ENCODE measurements at places on chromosomes 3 and 15. TPM values are rescaled to one million over a fixed set of nuclear protein-coding genes. Genes with fewer than 3 reads are reported as not detected.

LRRC2 gene
- total RNA-seq, result not detected

MRPS22 gene
- 59.7 TPM for total RNA-seq

POC1A gene
- 23.2 TPM for total RNA-seq

LRRC31 gene
- total RNA-seq, result not detected

SPINT1 gene
- total RNA-seq, result 12.9 TPM

GRCh38 chr15:55587321-55588069 is 650 bp downstream of the PYGO1 start:
- peak; percentile 62 for DNase-seq
- peaks cover 2% of the 10 kb centered on the region for H3K4me1 ChIP-seq
- H3K36me3 ChIP-seq, result no peaks in the 10 kb centered on the region

DNA sequence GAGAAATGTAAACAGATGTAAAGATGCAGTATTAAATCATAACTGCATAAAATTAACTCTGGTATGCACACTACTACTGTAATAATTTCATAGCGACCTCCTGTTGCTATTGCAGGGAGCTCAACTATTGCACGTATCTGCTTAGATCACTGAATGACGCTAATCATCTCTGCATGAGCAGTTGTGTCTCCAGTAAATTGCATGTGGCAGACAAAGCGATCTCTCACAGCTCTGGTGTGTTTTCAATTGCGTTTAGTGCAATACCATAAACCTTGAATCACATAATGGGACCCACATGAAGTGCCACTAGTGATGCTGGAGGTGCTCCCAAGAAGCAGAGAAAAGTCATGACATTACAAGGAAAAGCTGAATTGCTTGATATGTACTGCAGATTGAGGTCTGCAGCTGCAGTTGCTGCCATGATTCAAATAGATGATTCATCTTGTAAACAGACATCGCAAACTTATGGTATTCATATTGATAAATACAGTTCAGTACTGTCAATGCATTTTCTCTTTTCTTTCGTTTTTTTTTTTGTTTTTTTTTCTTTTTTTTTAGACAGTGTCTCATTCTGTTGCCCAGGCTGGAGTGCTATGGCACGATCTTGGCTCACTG is 30.2 kb upstream of the LCTL start:
- H3K4me3 ChIP-seq, result no peak overlapping the region
- H3K27ac ChIP-seq, result no peak overlapping the region
- H3K36me3 ChIP-seq, result no peaks in the 10 kb centered on the region
- DNase-seq, result no peak
- H3K27me3 ChIP-seq, result peaks cover 10% of the 10 kb centered on the region
- peaks cover 8% of the 10 kb centered on the region for H3K4me1 ChIP-seq

DNA sequence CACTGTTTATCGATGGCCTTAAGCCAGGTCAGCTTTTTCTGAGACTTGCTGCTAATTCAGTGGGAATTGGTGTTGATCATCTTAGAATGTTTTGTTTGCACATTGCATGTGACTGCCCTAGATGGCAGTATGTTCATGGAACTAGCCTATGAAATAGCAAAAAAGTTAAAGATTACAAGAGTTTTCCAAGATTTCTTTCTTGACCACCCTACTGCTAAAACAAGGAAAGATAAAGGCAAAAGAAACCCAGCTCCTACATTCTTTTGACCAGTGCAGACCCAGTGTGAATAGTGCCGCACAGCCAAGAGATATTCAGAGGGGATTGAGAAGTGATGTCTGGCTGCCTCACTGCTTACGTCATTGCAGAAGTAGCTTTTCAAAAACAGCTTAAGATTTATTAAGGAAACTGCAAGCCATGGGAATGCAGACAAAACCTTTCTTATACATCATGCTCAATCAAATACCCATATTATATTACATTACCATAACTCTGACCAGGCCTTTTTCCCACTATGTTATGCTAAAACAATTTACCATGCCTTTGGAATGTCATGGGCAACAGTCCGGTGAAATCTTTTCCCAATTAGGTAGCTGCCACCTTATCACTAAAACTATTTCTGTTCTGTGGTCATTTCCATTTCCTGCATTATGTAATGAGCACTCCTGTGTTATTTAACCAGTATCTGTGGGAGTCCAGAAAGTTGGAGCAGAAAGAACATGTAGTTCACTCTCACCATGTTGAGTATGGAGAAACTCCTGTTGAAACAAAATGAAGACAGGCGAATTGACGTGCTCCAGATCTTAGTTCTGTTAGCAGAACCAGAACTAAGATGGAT is 6.0 kb downstream of the PHLDB2 start:
- no peak overlapping the region for H3K4me3 ChIP-seq
- peaks cover 13% of the 10 kb centered on the region for H3K4me1 ChIP-seq
- no peak overlapping the region for H3K27ac ChIP-seq
- peaks cover 49% of the 10 kb centered on the region for H3K27me3 ChIP-seq
- no peak for DNase-seq

DNA sequence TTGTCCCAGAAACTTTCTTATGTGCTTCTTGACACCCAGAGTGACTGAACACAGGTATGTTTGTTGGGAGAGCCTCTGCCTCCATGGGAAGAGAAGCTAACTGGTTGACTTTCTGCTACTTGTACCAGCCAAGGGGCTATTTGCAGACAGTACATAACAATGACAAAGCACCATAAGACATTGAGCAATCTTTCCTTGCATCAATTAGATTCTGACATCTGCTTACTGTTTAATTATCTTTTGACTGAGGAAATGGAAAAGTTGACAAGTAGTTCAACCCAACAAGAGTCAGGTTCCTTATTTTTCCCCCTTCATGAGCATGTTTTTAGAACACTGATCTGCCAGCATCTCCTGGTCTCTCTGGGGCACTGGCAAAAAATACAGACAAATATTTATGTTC is 157.7 kb downstream of the RPLP1 start:
- no peaks in the 10 kb centered on the region for H3K36me3 ChIP-seq
- H3K4me3 ChIP-seq, result no peak overlapping the region
- peaks cover 14% of the 10 kb centered on the region for H3K4me1 ChIP-seq
- DNase-seq, result no peak
- H3K27ac ChIP-seq, result peak overlapping the region; percentile 3

GRCh38 chr15:48896869-48897814 is 19.2 kb downstream of the EID1 start:
- H3K4me1 ChIP-seq, result peaks cover 22% of the 10 kb centered on the region
- no peak for DNase-seq
- H3K27me3 ChIP-seq, result peaks cover 4% of the 10 kb centered on the region
- peak overlapping the region; percentile 33 for H3K4me3 ChIP-seq
- peak overlapping the region; percentile 76 for H3K27ac ChIP-seq

- no peak overlapping the region for H3K27ac ChIP-seq
- H3K27me3 ChIP-seq, result no peaks in the 10 kb centered on the region
- H3K4me1 ChIP-seq, result no peaks in the 10 kb centered on the region
- H3K36me3 ChIP-seq, result no peaks in the 10 kb centered on the region
- H3K4me3 ChIP-seq, result no peak overlapping the region
Measured at GRCh38 chr15:97200161-97200560, 760.3 kb upstream of the ARRDC4 start.

GRCh38 chr15:38041576-38041975 is 107.1 kb downstream of the TMCO5A start:
- no peaks in the 10 kb centered on the region for H3K36me3 ChIP-seq
- peaks cover 2% of the 10 kb centered on the region for H3K27me3 ChIP-seq
- H3K27ac ChIP-seq, result no peak overlapping the region

DNA sequence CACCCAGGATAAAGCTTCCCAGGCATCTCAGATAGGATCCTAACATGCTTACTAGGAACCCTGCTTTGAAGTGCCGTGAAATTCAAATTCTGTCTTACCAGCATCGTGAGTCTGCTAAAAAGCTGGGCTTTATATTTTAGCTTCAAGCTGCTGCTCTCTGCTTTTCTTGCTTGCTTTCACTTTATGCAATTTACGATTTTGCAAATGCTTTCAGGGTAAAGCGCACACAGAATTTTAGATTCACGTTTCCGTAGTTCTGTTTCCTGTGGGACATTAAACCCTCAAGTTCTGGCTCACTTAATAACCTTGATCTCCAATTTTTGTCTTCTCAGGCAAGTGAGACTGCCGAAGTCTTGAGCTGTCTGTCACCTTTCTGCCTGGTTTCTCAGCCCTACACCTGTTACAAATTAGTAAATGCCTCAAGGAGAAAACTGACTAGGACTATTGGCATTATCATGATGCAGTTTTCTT is 170.5 kb upstream of the TGFBR2 start:
- H3K27ac ChIP-seq, result no peak overlapping the region
- H3K4me1 ChIP-seq, result peaks cover 8% of the 10 kb centered on the region
- no peaks in the 10 kb centered on the region for H3K27me3 ChIP-seq
- peak; percentile 64 for DNase-seq
- no peaks in the 10 kb centered on the region for H3K36me3 ChIP-seq

DNA sequence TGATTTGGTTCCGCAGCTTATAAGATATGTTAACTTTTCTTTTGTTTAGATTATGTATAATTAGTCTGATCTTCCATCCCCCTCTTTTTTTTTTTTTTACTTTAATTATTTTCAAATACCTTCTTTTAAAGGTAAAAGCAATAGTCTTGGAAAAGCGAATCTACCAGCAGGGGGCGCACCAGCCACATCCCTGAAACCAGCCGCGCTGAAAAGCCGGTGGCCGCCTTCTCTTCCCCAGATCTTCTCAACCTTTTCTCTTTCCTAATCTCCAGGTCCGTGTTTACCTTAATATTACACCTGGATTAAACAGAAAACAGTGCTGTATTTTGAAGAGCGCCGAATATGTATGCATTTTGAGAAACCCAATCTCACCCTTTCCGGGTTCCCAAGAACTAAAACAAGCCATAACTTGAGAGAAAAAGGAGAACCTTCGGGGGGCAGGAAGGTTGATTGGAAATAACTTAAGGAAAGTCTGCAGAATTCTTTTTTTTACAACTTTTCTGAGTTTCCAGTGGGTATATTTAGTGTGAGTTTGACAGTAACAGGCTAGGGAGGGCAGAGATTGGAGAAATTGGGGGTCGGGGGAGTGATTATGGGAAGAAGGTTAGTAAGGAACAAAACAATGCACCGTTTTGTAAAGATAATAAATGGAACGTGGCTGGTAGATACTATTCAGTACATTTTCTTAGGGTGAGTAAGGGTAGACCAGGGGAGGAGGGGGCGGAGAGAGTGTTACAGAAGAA is 2.0 kb upstream of the SOX2 start:
- peaks cover 7% of the 10 kb centered on the region for H3K4me1 ChIP-seq
- no peaks in the 10 kb centered on the region for H3K36me3 ChIP-seq
- peak overlapping the region; percentile 72 for H3K27ac ChIP-seq
- peak overlapping the region; percentile 27 for H3K4me3 ChIP-seq
- DNase-seq, result peak; percentile 89

DNA sequence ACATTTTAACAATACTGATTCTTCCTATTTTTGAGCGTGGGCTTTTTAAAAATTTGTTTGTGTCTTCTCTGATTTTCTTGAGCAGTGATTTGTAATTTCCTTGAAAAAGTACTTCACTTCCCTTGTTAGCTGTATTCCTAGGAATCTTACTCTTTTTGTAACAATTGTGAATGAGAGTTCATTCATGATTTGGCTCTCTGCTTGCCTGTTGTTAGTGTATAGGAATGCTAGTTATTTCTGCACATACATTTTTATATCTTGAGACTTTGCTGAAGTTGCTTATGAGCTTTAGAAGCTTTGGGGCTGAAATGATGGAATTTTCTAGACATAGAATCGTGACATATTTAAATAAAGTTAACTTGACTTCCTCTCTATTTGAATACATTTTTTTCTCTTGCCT is 582.8 kb upstream of the BCHE start:
- no peak overlapping the region for H3K27ac ChIP-seq
- no peak overlapping the region for H3K4me3 ChIP-seq
- no peaks in the 10 kb centered on the region for H3K4me1 ChIP-seq

- H3K4me3 ChIP-seq, result no peak overlapping the region
- peaks cover 8% of the 10 kb centered on the region for H3K27me3 ChIP-seq
- no peak overlapping the region for H3K27ac ChIP-seq
- no peaks in the 10 kb centered on the region for H3K36me3 ChIP-seq
- H3K4me1 ChIP-seq, result no peaks in the 10 kb centered on the region
Measured at GRCh38 chr15:33612721-33613304, 302.0 kb downstream of the RYR3 start.

DNA sequence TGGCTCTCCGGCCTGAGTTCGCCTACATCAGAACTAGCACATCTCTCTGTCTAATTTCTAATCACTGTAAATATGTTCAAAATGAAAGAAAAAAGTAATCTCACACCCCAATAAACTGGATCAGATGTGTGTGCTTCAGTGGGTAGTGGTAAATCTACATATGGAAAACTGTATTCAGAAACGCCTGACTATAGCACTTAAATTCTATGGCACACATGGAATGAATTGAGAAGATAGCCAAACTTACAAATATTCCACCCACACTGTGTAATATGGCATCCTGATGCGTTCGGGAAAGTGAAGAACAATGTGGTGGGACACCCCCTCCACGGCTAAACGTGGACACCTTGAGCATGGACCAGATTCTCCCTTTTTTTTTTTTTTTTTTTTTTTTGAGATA is 40.6 kb upstream of the BOC start:
- H3K4me1 ChIP-seq, result no peaks in the 10 kb centered on the region
- no peak overlapping the region for H3K4me3 ChIP-seq
- no peaks in the 10 kb centered on the region for H3K36me3 ChIP-seq
- H3K27me3 ChIP-seq, result peaks cover 5% of the 10 kb centered on the region

GRCh38 chr3:195143221-195143620 is 127.7 kb downstream of the XXYLT1 start:
- no peak for DNase-seq
- H3K27ac ChIP-seq, result no peak overlapping the region
- no peaks in the 10 kb centered on the region for H3K27me3 ChIP-seq

DNA sequence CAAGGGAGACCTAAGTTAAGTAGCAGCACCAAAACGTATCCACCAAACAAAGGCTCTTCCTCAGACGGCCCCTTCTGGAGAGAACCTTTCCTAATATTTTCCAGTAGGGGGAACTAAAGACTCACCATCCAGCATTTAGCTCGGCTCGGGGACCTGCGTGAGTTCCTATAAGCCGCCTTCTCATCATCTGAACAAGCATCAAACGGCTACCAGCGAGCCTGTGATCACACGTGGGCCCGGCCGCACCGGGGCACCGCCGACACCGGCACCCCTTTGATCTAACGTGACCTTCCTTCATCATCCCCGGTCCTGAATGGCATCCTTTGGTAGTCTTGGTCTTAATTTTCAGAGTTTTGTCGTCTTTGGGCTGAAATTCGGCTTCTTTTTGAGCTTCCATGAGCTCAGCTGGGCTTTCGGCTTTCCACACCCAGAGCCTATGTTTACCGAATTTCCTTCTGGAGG is 1.4 kb upstream of the ROBO2 start:
- no peak overlapping the region for H3K27ac ChIP-seq
- H3K4me1 ChIP-seq, result no peaks in the 10 kb centered on the region
- no peak overlapping the region for H3K4me3 ChIP-seq
- H3K27me3 ChIP-seq, result peaks cover 31% of the 10 kb centered on the region
- DNase-seq, result peak; percentile 55
- no peaks in the 10 kb centered on the region for H3K36me3 ChIP-seq

All from activated CD4-positive, alpha-beta T cell treated with anti-CD3 and anti-CD28 coated beads, Interleukin-2, amount 10 ng/mL, durations not matched to agents 24 days and 14 days (primary cell).